M059J (cell line): ENCODE measurements at places on chromosomes 4 and X. TPM values are rescaled to one million over a fixed set of nuclear protein-coding genes. Genes with fewer than 3 reads are reported as not detected.

DNA sequence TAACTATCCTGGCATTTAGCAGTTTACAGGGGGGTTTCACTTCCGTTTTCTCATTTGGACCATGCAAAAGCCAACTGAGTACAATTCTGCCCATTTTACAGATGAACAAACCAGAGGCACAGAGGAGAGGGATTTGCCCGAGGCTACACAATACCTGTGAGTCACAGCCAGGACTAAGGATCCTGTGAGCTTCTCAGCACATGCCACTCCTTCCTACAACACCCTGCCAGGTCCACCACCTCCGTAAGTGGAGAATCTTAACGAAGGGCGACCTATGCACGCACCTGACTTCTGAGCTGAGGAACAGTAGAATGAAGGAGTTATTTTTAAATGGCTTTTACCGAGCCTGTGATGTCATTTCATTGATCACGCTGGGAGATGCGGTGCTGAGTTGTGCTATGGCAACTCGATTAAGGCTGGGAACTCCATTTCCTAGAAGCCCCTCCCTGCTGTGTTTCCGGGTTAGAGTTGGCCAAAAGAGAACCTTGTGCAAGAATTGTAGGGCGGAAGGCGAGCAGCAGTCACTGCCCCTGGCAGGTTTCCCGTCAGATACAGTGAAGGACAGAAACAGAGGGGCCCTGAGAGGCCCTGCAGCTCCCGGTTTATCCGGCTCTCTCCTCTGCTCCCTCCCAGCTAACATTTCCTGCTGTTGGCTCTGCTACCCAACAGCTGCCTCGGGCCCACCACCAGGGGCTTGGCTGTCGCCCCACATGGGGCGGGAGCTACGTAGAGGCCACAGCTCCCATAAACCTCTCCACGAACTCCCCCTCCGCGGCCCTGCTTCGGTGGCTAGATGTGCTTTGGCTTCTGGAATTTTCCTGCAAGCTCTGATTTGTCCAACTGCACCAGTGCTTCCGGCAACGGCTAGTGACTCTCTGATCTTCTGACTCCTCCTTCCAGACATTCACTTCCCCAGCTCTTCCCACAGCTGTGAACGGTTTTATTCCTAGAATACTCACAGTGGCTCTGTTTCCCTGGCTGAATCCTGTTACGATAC is 75.1 kb upstream of the USP9X start:
- DNase-seq, result peak; percentile 95

DNA sequence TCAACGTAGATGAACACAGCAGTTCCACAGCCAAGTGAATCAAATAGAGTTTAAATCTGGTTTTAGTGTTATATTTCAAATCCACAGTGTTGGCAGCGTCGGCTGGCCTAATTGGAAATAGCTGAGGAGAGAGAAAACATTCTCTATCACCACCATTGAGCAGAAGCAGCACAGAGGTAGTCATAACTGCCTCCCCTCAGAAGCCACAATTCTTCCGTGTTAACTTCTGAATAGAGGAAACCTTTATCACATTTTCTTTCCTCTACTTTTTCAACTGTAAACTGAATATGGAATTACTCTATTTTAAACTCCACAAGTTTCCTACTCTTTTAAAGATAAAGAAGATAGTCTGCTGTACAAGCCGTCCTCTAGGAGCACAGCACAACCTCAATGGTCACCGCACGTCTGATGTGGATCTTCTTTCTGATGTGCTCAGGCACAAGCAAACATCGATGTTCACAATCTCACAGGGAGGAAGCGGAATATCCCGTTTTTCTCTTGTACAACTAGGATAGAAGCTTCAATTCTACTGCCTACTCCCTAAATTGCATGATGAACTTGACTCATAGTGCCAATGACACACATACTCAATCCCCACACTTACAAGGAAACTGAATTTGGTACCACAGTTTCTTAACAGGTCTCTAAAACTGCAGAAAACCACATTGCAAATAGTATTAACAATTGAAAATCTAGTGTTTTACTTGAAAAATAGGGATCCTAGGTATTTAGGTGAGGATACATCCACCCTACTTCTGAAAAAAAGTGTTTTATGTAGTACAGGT is 217.8 kb upstream of the ETNPPL start:
- DNase-seq, result no peak

DNA sequence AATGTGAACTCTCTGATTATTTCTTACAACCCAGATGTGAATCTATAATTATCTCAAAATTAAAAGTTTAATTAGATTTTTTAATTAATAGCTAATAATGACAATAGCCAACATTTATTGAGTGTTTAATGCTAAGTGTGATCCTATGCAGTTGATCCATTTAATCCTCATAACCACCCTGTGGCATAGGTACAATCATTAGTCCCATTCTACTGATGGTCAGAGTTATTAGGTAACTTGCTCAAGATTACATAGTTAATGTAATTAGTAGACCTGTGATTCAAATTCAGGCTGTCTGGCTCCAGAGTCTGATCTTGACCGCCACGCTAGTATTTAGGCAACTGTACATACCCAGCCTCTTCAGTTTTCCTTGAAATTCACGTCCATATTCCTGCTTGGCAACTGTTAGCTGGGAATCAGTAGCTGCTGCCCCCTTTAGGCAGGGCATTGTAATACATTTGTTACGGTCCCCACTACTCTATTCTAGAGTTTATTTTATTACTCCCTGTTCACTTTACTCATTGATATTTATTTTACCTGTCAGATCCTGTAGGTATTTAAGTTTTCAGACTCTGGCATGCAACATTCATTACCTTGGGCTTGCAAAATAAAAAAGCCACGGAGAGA is 20.6 kb upstream of the TEC start:
- peak; percentile 17 for DNase-seq

DNA sequence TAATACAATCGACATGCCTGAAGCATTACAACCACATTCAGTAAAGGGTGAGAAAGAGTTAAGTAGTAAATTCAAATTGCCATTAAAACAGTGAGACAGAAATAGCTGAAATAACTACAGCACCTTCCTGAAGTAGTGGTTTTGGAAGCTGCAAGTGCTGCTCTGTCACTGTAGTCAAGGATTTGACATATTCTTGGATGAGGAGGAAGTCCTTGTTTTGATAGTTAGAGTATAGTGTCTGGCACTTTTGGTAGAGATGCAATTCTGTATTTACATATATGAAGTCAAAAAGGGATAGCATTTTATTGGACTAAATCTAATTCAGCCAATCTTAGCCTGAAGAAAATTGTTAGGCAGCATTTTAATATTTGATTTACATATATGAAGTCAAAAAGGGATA is 1559.6 kb downstream of the TECRL start:
- no peak for DNase-seq

DNA sequence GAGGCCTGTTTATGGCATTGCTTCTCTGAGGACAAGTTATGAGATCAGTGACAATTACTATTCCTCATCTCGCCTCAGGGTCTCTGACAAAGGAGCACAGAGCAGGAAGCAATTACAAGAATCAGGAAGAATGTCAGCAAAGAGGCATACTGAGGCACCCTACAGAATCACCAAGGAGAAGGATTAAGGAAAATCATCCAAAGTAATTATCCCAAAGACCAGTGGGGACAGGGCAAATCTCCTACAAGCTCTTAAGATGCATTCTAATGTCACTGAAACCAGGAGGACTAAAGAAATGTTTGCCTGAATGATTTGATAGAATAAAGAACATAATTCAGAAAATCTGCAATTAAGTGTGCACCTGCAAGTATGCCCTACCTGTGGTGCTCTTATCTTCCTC is 206.2 kb downstream of the RCHY1 start:
- no peak for DNase-seq

GRCh38 chrX:119755981-119756533 is 2.3 kb upstream of the SOWAHD start:
- no peak for DNase-seq

GRCh38 chr4:22942920-22943559 is 250.3 kb downstream of the GBA3 start:
- DNase-seq, result no peak

DNA sequence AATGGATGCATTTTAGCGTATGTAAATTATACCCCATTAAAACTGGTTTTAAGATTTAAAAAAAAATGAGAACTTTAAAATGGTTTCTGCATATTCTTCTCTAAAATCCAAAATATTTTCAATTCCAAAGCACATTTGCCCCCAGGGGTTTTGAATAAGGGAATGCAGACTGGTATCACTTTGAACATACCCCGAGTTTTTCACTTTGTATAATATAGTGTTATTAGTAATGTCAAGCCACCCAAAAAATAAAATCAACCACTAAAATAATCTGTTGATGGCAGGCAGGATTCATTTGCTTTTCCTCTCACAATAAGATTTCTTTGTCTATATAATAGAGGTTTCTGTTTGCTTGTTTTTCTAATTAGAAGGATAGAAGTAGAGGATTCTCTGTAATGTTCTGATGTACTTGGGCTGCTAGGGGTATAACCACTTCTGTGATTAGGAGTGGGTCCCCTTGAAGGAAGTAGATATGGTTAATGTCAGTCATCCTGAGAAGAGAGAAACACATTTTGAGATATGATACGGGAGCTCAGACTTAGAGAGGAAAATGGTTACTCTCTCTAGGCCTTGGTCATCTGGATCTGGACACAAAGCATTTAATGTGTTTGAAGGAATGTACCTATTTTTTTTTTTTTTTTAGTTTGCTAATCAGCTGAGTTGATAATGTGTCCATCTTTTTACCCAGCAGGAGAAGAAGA is 9.3 kb upstream of the LIN54 start:
- DNase-seq, result no peak

GRCh38 chr4:79015411-79015810 is 76.2 kb upstream of the PAQR3 start:
- no peak for DNase-seq

DNA sequence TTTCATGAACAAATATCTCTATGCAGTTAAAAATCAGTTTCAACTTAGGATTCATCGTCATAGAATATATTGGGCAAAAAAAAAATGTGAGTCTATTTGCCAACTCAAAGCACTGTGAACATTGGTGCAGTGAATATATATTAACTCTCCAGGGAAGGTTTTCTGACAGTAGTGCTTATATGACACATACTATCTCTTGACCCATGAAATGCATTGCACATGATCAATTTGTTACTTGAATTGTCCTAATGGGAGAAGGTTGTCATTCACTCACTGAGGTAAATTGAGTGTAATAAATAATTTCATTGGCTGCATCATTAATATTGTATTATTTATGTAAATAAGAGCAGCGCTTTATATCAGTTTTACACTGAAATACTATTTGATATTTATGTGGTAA is 2458.5 kb downstream of the ARAP2 start:
- no peak for DNase-seq

DNA sequence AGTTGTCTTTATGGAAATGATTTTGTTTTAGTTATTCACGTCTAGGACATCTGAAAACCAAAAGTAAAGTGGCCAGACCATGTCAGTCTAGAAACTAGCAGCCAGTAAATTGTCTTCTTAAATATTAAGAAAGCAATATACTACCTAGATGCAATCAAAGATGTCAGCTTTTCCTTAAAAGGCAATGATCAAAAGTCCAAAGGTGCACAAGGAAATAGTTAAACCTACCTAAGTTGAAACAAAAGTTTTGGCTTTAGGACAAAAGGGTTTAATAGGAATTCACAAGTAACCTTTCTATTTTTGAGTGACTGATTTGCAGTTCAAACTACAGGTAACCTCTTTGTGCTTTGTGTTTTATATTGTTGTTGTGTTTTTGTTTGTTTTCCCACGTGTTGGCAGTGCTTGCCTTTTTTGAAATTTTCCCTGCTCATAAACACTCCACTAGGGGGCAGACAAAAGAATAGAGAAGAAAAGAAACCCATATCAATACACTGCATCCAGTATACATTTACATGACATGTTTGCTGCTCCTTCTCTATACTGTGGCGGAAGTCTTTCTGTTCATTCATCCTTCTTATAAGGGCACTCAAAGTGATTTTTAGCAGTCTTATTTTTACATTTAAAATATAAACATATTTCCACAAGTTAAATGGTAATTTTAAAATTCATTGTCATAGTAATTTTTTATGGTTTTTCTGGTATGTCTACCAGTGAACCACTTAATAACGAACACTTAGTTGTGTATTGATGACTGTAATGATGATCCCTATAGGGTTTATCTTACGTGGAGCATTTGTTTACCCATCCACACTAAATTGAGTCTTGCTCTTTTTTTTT is 62.7 kb downstream of the GAB1 start:
- DNase-seq, result peak; percentile 38

- DNase-seq, result no peak
Measured at GRCh38 chr4:154424810-154425484, 66.7 kb downstream of the DCHS2 start.

- peak; percentile 53 for DNase-seq
Measured at GRCh38 chrX:68978255-68978654, 149.4 kb downstream of the EFNB1 start.

- no peak for DNase-seq
Measured at GRCh38 chr4:78561677-78562076, 10.1 kb downstream of the ANXA3 start.

DNA sequence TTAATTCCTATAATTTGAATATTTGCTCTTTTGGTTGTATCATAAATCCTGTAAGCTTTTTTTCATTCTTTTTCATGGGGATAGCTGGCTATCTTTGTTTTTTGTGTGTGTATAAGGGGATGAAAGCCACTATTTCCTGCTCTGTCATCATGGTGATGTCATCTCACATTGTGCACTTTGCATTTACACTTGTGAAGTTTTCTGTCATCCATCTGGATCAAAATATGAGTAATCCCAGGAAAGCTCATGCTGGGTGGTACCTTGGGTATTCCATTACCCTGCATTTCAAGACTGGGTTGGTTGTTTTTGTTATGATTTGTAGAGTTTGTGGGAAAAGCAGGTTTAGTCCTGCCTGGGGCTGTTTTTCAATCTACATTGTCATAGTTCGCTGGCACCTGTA is 367.3 kb downstream of the CHIC1 start:
- DNase-seq, result peak; percentile 77

NUDT11 gene
- 3.6 and 4.1 TPM in 2 replicates for total RNA-seq

HOPX gene
- total RNA-seq, result 4.3 and 5.6 TPM in 2 replicates

FAAH2 gene
- 0.17 and 0.69 TPM in 2 replicates for total RNA-seq

ANXA3 gene
- 38.2 and 47.6 TPM in 2 replicates for total RNA-seq

NDST3 gene
- 0.07 TPM in 1 of 2 replicates, not detected in the other for total RNA-seq

PAGE2B gene
- not detected in 2 replicates for total RNA-seq
